ENCODE measurements at places on chromosomes 6 and 20. TPM values are rescaled to one million over a fixed set of nuclear protein-coding genes. Genes with fewer than 3 reads are reported as not detected.

GGTLC1 gene
- not detected for polyA plus RNA-seq

VSTM2L gene
- 1.3 TPM for polyA plus RNA-seq

GRCh38 chr6:152096863-152097496, 289.5 kb downstream of the ESR1 start:
- no peak for DNase-seq

- no peak for DNase-seq
These were observed 109.8 kb downstream of the TRERF1 start for GRCh38 chr6:42341771-42342553.

GRCh38 chr6:2054516-2055067, 190.8 kb downstream of the GMDS start:
- DNase-seq: no peak

Measured in muscle of arm (tissue), 14 donors.